ENCODE measurements at places on chromosomes 7 and 10. TPM values are rescaled to one million over a fixed set of nuclear protein-coding genes. Genes with fewer than 3 reads are reported as not detected.

The SLC18A3 gene
- total RNA-seq = not detected

The GRM3 gene
- total RNA-seq = not detected

The IGFBP1 gene
- 0.72 TPM for total RNA-seq

The PTPN20 gene
- 0.57 TPM for total RNA-seq

The PIP gene
- not detected for total RNA-seq

The THNSL1 gene
- total RNA-seq = 3.4 TPM

The SPDYE2B gene
- total RNA-seq = not detected

The SPDYE6 gene
- not detected for total RNA-seq

The TEX47 gene
- total RNA-seq = not detected

The LRRC17 gene
- total RNA-seq = 4.4 TPM

The NUTM2E gene
- total RNA-seq = not detected

The KIAA1217 gene
- total RNA-seq = 4.5 TPM

The TMEM236 gene
- total RNA-seq = 0.14 TPM

The TRIM50 gene
- total RNA-seq = not detected

The VSTM4 gene
- 0.27 TPM for total RNA-seq

The PNLIPRP1 gene
- total RNA-seq = not detected

The HERPUD2 gene
- total RNA-seq = 25.3 TPM

The UMAD1 gene
- 6.0 TPM for total RNA-seq

The CLCN1 gene
- total RNA-seq = not detected

The LEP gene
- total RNA-seq = not detected

The IDI2 gene
- not detected for total RNA-seq

The SPDYE9 gene
- not detected for total RNA-seq

The BTBD16 gene
- total RNA-seq = not detected

The TAF3 gene
- 7.4 TPM for total RNA-seq

The TLX1 gene
- not detected for total RNA-seq

The MNX1 gene
- not detected for total RNA-seq

The TUBAL3 gene
- total RNA-seq = 0.57 TPM

The NEUROG3 gene
- total RNA-seq = not detected

The CNNM1 gene
- 0.14 TPM for total RNA-seq

The TAS2R3 gene
- 1.7 TPM for total RNA-seq

The GNAI1 gene
- total RNA-seq = 13.7 TPM

The PDE6C gene
- total RNA-seq = not detected

The NPS gene
- not detected for total RNA-seq

The RASA4B gene
- total RNA-seq = 1.7 TPM

The MET gene
- total RNA-seq = 103 TPM

The ARMC10 gene
- total RNA-seq = 40.8 TPM

The ACTR3C gene
- 0.07 TPM for total RNA-seq

The CARD11 gene
- 10.1 TPM for total RNA-seq

The CFAP43 gene
- total RNA-seq = 0.22 TPM

The COL28A1 gene
- total RNA-seq = not detected

The GPR141 gene
- total RNA-seq = not detected

The PNLIPRP2 gene
- total RNA-seq = not detected

The ADCYAP1R1 gene
- 0.93 TPM for total RNA-seq

The UTF1 gene
- not detected for total RNA-seq

The WIPF3 gene
- not detected for total RNA-seq

The PTPRE gene
- 63.3 TPM for total RNA-seq

The GPC2 gene
- 3.9 TPM for total RNA-seq

The BLNK gene
- total RNA-seq = not detected

The PIK3AP1 gene
- total RNA-seq = 0.40 TPM

The OR2A42 gene
- total RNA-seq = not detected

The SLC13A1 gene
- total RNA-seq = not detected

The ZPBP gene
- total RNA-seq = not detected

Measured in thoracic aorta endothelial cell (primary cell).